ENCODE measurements at places on chromosomes 11 and 22.

DNA sequence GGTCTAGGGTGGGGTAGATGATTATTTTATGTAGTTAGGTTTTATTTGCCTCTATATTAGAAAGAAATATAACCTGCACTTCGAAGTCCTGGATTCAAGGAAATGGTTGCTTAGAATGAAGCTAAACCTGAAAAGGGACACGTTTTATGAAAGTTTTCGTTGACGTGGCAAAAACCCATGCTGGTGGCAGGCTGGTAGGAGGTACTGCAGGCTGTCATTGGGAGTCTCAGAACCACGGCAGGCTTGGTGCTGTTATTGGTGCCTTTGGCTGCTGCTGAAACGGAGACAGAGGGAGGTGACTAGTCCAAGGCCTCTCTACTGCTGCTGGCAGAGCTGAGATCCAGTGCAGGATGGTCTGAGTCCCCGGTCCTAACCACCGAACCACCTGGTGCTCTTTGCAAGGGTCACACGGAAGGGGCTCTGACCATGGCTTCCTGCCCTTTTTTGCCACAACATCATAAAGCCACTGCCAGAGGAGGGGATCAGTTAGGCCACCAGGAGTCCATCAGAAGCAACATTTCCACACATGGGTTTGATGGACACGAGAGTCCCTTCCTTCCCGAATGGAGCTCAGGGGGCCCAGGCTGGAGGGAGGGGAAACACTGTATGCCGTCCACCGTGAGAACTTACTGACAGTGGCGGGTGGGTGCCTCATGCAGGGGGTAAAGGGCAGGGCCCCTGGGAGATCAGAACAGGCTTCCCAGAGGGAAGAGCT is 13.4 kb downstream of the CSF2RB start:
- no peak for DNase-seq

DNA sequence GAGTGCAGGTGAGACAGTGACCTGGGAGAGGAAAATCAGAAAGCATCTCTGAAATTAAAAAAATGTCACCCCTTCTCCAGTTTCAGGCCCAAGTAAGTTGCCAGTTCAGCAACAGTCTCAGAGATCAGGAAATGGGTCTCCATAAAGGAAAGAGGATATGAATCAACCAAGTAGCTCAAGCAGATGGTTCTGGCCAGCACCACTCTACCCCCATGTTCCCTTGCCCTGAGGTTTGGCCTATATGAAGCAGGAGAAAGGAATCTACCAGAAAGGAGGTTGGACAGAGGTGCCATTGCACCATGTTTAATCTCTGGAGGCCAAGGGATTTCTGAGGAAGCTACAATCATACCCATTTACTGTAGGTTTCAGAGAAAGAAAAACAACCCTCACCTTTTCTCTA is 7.7 kb downstream of the FZD4 start:
- no peak for DNase-seq

GRCh38 chr11:128662960-128663359 is 30.9 kb upstream of the FLI1 start:
- no peak for DNase-seq

DNA sequence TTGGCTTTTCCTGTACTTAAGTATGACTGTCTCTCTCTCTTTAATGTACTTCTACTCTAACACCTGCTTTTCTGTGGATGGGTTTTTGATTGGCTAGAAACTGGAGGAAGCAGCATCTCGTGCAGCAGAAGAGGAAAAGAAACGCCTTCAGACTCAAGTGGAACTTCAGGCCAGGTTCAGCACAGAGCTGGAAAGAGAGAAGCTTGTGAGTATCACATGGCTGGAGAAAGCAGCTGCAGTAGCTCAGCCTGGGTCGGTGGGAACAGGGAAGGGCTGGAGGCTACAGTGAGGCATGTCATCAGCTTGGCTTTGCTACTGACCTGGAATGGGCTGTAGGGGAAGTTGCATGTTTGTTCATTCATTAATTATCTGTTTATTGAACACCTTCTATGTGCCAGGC is 74.2 kb downstream of the SWAP70 start:
- DNase-seq: no peak

DNA sequence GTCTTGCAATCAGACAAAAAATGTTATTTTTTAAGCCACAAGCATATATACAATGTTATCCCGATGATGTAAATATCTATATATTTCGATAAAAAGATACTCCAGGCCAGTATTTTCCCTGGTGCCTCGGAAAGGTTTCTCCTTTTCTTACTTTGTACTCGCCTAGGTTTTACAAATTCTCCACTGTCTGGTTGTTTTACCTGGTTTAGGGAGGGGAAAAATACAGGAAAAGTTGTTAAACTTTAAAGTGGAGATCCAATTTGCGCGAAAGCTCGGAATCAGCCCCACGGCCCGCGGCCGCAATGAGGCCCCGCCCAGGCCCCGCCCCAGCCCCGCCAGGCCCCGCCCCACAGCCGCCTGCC is 58.4 kb upstream of the WNT7B start:
- no peak for DNase-seq

DNA sequence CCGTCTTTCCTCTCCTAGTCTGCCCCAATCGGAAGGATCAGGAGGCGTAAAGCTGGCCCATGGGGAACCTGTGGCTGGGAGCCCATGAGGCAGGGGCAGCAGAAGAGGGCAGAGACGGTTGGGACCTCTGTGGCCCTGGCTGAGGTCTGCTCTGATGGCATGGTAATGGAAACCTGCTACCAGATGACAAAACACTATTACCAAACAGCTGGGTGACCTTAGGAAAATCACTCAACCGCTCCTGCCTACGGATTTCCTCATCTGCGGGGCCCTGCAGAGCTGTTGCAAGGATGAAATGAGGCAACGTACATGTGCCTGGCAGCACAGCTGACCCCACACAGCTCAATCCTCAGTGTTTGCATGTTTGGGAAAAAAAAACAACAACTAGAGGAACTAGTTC is 4.6 kb downstream of the AP5B1 start:
- no peak for DNase-seq

- DNase-seq: no peak
Measured at GRCh38 chr22:42610186-42610585, 4.5 kb downstream of the POLDIP3 start.

DNA sequence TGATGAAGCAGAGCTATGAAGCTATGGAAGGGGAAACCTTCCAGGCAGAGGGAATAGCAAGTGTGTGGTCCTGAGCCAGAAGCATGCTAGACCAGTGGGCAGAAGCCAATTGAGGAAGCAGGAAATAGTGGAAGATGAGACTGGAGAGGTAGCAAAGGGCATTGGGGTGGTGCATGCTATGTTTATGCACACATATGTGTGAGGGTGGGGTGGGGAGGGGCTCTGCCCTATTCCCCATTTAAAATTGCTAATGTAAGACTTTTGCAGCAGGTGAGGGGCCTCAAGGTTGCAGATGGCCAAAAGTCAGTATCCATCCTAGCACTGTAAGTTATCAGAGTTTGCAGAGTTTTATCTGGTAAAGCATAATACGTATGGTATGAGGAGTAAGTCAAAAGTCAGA is 626.6 kb upstream of the KIRREL3 start:
- DNase-seq: no peak

DNA sequence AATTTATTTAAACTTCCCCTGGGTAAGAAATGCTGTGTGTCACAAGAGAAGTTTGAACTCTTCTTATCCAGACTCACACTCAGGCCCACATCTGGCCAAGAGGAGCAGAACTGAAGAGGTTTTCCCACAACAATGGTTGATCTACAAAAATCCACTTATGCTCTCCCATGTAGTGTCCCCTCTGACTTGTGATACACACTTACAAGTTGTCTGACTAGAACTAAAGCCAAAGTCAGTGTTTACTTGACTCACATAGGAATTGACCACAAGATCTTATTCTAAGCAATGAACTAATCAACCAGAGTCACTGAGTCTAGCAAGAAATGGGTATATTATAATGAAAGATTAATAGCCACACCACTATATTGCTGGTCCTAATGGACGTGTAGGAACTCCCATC is 133.0 kb downstream of the ATG16L2 start:
- no peak for DNase-seq

GRCh38 chr11:11308249-11308648 is 44.8 kb downstream of the CSNK2A3 start:
- no peak for DNase-seq
